ENCODE measurements at places on chromosomes 16 and 17. TPM values are rescaled to one million over a fixed set of nuclear protein-coding genes. Genes with fewer than 3 reads are reported as not detected.

The SGSH gene
- total RNA-seq, result 32.2 TPM

DNA sequence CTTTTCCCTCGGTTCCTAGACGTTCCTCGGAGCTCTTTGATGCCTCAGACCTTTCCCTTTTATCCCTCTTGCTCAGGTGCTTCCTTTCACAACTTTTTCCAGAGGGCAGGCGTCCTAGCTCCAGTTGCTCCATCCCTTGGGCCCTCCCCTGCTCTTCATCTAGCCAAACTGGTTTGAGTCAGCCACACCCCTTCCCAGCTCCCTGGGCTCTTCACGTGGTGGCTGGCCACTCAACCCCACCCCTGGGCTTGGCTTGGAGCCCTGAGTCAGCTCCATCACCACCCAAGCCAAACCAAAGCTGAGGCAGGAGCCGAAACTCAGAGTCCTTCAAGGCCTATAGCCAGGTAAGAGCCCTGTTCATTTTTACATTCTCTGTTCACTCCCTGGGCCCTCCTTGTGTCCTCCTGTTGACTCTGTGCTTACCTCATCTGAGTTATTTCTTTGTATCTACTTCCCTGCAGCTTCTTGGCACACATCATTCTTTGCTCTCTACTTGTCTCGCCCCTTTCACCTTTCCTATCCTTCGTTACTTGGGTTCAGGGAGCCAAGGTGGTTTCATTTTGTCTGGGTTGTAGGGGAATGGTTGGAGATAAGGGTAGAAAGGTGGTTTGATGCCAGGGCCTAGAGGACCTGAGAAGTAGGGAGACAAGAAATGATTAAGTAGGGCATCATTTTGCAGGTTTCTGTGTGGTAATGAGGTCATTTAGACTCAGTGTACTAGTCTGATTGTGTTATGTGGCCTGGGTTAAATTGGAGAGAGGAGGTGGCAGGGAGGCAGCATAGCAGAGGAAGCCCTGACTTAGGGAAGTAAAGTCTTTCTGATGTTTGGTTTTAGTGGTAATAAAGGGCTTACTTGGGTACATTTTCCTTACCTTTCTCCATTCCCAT is 7.6 kb upstream of the PHKG2 start:
- peak; percentile 98 for DNase-seq

DNA sequence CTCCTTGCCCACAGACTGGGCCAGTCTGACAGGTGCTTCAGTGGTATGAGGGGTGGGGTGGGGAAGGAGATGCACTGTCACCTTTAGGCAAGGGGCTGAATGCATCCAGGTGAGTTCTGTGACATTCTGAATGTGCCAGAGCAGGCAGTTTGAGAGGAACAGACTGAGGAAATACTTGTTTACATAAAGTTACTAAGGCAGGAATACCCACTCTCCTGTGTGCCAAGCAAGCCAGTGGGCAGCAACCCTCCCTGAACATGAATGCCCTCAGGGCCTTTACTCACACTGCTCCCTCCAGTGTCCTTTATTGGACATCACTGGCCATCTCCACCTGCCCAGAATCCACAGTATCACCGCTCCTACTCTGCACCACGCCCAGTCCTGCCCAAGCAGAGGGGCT is 33.1 kb upstream of the ULK2 start:
- no peak for DNase-seq

GRCh38 chr16:19997734-19998133 is 76.0 kb downstream of the GPR139 start:
- DNase-seq, result no peak

DNA sequence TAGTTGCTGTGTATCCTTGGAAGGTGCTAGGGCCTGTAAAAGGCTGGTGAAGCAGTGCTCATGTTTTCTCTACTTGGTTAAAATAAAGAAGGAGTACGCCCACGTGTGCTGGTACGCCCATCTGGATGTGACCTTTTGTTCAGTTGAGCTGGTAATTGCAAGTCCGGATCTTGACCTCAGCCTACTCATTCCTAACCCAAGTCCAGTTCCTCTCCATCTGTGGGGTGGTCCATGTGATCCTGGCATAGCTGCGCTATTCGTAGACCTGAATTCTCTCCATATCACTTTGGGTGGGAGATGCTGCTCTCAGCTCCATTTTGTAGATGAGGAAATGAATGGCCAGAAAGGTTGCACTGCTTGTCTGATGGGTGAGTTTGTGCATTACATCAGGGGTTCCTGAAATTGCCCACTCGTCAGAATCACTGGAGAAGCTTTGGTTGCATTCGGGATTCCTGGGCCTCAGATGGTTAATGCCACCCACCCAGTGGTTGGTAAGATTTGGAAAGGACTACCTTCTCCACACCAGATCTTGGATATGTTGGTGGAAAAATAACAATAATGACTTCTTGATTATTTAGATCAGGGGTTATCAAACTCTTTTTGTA is 328.8 kb downstream of the CPPED1 start:
- DNase-seq, result no peak

DNA sequence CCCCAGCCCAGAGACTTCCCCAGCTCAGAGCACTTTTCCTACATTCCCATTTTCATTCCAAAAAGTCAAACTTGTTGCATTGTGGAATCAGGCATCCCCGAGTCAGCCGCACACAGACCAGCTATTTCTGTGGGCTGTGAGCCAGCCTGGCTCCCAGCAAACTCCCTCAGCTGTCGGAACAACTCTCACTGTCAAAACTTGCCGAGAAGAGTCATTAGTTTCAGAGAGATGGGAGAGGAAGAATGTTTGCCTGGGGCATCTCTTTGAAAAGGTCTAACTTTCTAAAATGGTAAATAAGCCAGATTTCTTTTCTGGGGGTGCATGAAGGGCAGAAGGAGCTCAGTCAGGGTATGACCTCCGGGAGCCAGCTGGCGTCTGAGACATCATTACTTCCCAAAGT is 280.0 kb downstream of the TMEM114 start:
- no peak for DNase-seq

DNA sequence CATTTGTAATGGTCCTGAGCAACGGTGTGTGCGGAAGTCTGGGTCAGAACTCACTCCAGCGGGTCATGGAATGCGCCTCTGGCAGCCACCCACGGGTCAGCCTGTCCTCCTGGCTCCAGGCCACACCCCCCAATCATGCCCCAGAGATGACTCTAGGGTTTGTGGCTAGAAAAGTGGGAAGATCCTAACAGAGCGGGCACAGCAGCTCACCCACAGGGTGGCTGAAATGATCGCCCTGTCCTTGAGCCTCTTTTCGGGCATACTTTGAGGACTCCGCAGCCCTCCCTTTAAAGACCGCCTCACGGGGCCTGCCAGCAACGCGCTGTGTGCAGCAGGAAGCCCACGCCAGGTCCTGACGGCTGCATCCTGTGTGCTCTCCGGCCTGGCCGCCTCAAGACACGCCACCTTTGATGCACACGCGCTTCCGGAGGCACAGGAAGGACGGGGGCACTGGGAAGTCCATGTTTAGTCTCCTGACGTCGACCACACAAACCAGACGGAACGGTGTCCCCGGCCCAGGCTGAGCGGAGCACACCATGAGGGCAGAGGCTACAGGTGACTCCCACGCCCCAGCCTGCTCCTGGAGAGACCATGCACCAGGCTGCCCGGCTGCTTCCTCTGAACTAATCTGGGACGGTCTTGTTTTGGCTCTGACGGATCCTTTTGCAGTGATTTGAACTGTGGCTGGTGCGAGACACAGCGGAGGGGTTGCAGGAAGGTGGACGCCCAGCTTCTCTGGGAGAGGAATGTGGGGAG is 92.9 kb downstream of the TBC1D16 start:
- no peak for DNase-seq

GRCh38 chr16:84914273-84914672 is 94.5 kb downstream of the CRISPLD2 start:
- DNase-seq, result no peak

The C17orf78 gene
- total RNA-seq, result not detected

The PRR14 gene
- 47.4 TPM for total RNA-seq

DNA sequence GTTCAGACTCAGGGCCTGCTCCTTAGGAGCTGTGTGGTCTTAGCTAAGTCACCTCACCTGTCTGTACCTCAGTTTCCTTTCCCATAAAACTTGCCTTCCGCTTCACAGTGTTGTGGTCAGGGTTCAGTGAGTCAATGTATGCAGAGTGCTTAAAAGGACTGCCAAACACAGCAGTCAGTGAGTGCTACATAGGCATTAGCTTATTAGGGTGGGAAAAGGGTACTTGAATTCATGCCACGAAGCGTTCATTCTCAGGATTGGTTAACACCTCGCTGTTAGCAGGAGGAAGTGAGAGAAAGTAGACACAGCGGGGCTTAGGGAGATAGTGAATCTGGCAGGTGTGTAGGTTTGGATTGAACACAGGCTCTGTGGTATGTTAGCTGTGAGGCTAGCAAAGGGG is 155.2 kb downstream of the SHISA9 start:
- no peak for DNase-seq

DNA sequence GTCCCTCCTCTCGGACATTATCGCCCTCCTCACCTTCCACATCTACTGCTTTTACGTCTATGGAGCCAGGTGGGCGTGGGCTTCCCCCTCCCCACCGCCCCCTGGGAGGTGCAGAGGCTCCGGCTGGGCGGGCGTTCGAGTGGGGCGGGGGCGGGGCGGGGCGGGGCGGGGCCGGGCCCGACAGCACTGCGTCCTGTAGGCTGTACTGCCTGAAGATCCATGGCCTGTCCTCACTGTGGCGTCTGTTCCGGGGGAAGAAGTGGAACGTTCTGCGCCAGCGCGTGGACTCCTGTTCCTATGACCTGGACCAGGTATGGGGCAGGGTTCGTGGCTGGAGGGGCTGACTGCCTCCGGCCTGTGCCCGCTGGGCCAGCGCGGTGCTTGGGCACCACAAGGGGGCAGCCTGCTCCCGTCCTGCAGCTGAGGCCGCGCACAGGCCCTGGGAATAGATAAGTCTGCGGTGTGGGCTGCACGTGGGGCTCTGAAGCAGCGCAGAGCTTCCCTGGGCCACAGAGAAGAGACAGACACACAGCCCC is 9.2 kb downstream of the PIGQ start:
- DNase-seq, result no peak

DNA sequence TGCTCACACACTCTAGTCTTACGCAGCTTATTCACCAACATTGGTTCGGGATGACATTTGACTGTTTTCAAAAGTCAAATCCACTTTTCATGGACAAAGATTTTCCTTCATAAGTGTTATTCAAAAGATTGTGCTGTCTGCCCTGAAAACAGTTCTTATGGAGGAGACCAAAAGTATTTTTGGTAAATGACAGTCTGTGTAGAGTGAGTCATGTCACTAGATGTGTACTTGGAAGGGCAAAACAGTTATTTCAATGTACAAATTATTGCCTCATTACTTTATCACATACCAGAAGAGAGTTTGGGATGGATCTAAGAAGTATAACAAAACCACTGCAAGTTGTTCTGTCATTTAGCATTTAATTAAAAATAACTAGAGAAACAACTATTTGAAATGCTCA is 265.6 kb downstream of the CDH13 start:
- no peak for DNase-seq

The PNMT gene
- 3.2 TPM for total RNA-seq

DNA sequence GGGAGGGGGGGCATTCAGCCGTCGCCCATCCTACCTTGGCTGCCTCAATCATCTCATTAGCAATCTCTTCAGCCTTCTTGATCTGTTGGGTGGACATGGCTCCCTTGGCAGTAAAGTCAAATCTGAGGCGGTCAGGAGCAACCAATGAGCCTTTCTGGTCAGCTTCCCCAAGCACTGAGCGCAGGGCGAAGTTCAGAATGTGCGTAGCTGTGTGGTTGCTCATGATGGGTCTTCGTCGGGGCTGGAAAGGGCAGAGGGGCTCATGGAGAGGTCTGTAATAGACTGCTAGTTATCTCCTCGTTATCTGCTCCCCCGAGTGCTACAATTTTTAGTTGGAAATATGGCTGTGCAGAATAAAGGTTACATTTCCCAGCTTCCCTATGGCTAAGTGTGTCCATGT is 7.2 kb upstream of the EXOSC6 start:
- DNase-seq, result no peak

DNA sequence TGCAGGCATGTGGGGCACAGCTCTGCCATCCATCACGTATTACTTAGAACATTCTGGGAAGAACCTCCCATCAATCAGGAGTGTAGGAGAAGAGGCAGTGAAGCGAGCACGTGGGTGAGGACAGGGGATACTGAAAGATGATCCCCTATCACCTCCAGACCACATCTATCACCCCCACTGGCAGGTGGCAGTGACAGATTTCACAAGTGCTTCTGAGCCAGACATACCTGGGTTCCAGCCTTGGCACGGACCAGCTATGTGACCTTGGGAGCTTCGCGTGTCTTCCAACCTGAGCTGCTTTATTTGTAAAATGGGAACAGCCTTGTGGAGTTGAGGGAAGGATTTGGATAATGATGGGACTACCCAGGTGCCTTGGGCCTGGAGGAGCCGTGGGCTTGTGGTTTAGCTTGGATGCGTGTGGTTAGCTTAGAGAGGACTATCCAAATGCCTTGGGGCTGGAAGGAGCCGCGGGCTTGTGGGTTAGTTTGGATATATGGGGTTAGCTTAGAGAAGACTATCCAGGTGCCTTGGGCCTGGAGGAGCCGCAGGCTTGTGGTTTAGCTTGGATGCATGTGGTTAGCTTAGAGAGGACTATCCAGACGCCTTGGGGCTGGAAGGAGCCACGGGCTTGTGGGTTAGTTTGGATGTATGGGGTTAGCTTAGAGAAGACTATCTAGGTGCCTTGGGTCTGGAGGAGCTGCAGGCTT is 206.4 kb downstream of the ENGASE start:
- no peak for DNase-seq

The SLC13A2 gene
- total RNA-seq, result not detected

The CD300C gene
- total RNA-seq, result not detected

- DNase-seq, result no peak
These were observed 201.6 kb upstream of the SOX9 start for GRCh38 chr17:71919186-71919585.

The PSMD7 gene
- total RNA-seq, result 152 TPM

- no peak for DNase-seq
These were observed 79.6 kb downstream of the GAS7 start for GRCh38 chr17:10118788-10119130.

DNA sequence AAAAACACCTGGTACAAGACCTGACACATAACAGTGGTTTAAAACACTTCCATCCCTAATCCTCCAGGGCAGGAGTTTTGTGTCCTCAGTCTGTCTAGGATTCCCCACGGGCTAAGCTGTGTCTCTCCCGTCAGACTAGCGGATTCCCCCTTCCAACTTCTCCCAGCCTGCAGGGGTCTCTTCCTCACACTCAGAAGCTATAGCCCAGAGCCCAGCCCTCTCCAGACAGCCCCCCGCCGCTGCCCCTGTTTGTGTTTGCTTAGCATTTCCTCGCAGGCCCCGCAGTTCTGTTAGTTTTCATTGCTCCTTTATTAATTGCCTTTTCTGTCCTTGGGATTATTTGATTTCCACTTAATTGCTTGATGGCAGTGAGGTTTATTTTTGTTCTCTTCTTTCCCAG is 91.2 kb downstream of the TMEM132E start:
- no peak for DNase-seq

GRCh38 chr16:57134982-57135381 is 42.6 kb downstream of the CPNE2 start:
- DNase-seq, result no peak

- peak; percentile 95 for DNase-seq
These were observed 92.1 kb upstream of the GSE1 start for GRCh38 chr16:85520853-85521521.

GRCh38 chr17:77124192-77124889 is 16.4 kb upstream of the SEC14L1 start:
- peak; percentile 43 for DNase-seq

- peak; percentile 21 for DNase-seq
These were observed 34.5 kb downstream of the FAM222B start for GRCh38 chr17:28807925-28808634.
